Fibroblast of skin of right quadriceps (primary cell): ENCODE measurements at places on chromosomes 2 and 18.
A peak's percentile ranks its signal among the peaks of the same experiment; 100 is the strongest.

DNA sequence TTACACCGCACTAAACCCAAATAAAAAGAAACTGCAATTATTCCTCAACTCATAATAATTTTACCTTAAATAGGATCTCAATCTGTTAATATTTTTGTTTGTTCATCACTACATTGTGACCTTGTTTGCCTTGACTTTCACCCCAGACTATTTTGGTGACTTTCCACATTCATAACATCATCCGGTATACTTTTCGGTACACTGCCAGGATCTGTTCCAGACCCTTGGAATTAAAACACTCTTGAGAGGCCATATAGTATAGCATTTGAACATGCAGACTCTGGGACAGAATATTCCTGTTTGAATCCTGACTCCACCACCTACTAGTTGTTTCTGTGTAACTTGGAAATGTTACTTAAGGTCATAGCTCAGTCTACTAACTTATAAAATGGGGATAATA, 577.4 kb downstream of the METTL4 start:
- no peak for DNase-seq

- peak; percentile 62 for DNase-seq
Observed at GRCh38 chr2:174603280-174603679, 5.7 kb upstream of the WIPF1 start.

GRCh38 chr2:119156105-119156890, 2.3 kb downstream of the C1QL2 start:
- DNase-seq, result no peak

GRCh38 chr18:12540751-12541150, 117.2 kb downstream of the SPIRE1 start:
- DNase-seq, result no peak

DNA sequence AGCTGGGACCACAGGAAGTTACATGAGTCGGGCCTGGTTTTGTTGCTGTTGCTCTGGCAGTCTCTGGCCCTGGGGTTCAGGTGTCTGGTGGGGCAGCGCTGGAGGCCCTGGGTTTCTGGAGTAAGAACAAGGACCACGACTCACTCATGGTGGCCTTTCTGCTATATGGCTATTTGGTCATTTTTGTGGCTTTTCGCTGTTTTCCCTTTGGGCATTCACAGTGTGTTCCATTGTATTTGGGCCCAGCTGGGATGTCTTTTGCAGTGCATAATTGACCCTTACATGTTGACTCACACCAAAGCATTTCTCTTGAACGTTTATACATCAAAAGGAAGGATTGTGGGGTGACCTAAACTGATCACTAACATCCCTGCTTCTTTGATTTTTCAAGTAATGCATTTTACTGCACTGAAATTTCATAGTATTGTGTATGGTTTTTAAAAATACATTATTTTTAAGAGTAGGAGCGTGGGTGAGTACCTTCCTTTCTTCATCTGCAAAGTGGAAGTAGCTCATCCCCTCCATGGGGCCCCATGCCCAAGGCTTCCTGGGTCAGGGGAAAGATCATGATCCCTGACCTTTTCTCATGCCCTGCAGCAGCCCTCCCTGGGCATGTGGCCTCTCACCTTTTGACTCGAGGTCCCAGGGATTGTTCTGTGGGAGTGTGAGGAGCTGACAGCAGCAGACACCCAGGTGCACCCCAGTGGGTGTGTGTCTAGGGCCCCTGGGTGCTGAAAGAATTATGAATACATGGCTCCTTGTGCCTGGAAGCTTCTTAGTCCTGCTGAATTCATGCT, 225.5 kb downstream of the AGAP1 start:
- DNase-seq, result no peak

- no peak for DNase-seq
Observed at GRCh38 chr2:130805613-130806012, 31.1 kb upstream of the ARHGEF4 start.

DNA sequence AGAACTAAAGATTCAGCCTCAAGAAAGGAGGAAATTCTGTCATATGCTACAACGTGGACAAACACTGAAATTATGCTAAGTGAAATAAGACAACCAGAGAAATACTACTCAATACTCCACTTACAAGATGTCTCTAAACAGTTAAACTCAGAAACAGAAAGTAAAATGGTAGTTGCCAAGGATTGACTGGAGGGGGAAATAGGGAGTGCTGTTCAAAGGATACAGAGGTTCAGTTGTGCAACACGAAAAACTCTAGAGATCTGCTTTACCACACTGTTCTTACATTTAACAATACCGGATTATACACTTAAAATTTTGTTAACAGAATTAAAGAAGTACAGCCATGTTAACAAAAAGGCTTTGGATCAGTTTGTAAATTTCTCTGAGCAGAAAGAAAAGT, 39.8 kb upstream of the C2orf15 start:
- DNase-seq, result no peak

DNA sequence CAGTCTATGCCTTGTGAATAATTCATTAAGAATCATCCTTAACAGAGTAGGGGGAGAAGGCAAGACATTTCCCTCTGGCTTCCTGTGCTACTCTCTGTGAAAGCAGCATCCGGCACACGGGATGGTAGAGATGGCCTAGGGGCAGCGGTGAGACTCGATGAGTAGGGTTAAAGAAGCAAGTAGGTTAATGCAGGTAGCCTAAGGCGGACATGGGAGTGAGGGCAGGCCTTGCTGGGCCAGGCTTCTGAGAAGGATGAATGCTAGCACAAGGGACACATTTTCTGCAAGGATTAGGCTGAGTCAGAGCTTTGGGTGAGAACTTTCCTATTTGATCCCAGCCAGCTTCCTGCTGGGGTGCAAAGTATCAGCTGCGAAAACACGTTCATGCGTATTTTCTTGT, 80.8 kb downstream of the NXPH2 start:
- no peak for DNase-seq

DNA sequence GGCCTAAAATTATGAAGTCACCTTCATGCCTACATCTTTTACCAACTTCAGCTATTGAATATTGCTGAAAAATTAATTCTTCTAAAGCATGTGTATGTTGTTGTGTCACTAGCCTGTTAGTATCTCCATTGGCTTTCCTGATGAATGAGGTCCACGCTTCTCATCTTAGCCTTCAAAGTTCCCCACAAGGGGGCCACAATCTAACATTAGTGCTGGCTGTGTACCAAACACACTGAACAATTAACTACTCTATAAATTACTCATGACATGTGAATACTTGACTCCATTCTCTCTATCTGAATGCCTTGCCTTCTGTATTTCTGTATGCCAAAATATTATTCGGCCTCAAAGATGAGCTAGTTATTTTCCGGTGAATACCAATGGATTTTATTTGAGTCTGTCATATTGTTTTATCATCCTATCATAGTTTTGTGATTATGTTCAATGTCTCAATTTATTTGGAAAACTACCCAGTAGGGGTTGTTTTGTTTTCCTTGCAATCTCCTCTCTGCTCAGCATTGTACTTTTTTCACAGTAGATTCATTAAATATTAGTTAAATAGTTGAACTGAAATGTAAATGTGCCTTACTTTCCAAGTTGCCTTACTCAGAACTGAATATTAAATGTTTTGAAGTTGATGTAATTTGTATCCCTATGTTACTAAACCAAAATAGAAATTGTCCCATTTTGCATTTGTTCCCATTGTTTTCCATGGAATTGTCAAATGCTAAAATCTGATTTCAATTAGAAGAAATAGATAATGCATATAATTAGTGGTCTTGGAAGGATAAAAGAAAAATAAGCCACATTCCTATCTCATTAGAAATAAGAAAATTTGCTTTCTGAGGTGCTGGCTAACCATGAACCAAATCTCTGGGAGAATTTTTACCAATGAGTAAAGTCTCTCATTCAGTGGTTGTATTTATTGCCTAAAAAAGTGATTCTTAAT, 208.4 kb upstream of the COL3A1 start:
- peak; percentile 79 for DNase-seq

DNA sequence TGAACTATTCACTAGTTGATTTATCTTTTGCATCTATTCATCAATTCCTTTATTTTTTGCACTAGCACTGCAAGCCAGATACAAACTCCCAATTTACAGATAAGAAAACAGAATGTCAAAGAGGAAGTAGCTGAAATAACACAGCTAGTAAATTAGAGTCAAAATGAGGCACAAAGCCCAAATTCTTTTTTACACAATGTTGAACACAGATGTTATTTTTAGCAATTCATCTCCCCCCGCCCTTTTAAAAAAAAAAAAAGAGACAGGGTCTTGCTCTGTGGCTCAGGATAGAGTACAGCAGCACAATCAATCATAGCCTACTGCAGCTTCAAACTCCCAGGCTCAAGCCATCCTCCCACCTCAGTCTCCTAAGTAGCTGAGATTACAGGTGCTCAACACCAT, 127.8 kb downstream of the CCBE1 start:
- no peak for DNase-seq

- DNase-seq, result no peak
Observed at GRCh38 chr2:241168366-241168765, 18.1 kb downstream of the PPP1R7 start.

DNA sequence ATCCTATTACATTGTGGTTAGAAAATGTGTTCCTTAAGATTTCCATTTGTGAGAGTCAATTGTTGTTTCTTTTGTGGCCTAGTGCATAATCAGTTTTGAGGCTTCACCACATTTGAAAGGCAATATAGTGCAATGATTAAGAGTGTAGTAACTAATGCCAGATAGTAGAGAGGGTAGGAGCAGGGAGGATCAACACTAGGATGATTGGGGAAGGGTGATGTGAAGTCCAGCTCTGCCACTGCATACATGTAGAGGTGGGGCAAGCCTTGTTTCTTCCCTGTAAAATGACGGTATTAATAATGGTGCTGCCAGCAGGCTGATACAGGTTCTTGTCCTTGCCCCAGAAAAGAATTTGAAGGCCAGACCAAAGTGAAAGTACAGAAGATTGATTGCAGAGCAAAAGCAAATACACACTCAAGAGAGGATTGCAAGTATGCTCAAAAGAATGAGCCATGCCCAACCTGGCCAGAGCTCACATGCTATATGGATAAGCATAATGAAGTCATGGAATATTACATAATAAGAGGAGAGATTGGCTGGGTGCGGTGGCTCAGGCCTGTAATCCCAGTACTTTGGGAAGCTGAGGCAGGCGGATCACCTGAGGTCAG, 8.0 kb downstream of the SP100 start:
- DNase-seq, result no peak

- no peak for DNase-seq
Observed at GRCh38 chr2:62313449-62314227, 117.7 kb downstream of the B3GNT2 start.

DNA sequence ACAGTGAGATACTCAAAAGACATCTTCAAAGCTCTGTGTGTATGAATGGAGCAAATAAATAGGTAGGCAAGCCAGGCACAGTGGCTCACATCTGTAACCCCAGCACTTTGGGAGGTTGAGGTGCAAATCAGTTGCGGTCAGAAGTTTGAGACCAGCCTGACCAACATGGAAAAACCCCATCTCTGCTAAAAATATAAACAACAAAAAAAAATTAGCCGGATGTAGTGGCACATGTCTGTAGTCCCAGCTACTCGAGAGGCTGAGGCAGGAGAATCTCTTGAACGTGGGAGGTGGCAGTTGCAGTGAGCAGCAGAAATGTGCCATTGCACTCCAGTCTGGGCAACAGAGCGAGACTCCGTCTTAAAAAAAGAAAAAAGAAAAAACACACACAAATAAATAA, 945.1 kb upstream of the PIK3C3 start:
- no peak for DNase-seq

GRCh38 chr2:240572141-240573031, 4.1 kb downstream of the RNPEPL1 start:
- DNase-seq, result no peak

DNA sequence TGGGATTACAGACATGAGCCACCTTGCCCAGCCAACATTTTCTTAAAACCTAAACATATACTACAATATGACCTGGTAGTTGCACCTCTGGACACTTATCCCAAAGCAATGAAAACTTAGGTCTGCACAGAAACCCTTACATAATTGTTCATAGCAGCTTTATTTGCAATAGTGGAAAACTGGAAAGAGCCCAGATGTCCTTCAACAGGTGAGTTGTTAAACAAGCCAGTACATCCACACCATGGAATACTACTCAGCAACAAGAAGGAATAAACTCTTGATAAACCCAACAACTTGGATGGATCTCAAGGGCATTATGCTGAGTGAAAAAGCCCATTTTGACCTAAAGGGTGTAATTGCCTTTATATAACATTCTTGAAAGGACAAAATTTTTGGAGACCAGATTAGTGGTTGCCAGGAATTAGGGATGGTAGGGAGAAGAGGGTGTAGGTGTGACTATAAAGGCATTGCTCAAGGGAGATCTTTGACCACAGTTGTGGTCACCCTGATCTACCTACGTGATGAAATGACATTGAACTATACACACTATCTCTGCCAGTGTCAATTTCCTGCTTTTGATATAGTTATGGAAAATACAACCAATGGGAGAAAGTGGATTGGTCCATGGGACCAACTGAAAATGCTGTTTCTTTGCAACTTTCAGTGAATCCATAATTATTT, 11.9 kb upstream of the AMMECR1L start:
- no peak for DNase-seq

DNA sequence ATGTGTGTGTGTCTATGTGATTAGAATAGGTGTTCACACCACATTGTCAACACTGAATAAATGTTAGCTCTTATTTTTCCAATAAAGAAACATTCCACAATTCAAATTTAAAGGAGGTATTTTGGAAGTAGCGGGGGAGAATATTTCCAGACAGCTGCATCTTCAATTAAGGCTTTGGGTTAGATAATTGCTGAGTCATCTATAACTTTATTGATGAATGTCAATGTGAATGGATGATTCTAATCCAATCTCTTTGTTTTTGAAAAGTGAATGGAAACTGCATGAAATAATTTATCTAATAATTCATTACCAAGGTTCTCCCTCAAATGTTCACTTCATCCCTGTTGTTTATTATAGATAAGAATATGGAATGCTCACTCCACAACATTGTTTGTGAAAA, 625.2 kb downstream of the IRS1 start:
- no peak for DNase-seq

- DNase-seq, result no peak
Observed at GRCh38 chr2:63587814-63588384, 378 bp downstream of the WDPCP start.
